ENCODE measurements at places on chromosomes 3 and 15.

- DNase-seq: no peak
These were observed 45.8 kb upstream of the KPNA4 start for GRCh38 chr3:160611141-160611540.

- no peak for DNase-seq
These were observed 46.2 kb upstream of the PRTG start for GRCh38 chr15:55789066-55789660.

GRCh38 chr3:126116526-126116925 is 32.6 kb upstream of the SLC41A3 start:
- no peak for DNase-seq

- no peak for DNase-seq
These were observed 413.0 kb upstream of the RBMS3 start for GRCh38 chr3:28867836-28868235.

DNA sequence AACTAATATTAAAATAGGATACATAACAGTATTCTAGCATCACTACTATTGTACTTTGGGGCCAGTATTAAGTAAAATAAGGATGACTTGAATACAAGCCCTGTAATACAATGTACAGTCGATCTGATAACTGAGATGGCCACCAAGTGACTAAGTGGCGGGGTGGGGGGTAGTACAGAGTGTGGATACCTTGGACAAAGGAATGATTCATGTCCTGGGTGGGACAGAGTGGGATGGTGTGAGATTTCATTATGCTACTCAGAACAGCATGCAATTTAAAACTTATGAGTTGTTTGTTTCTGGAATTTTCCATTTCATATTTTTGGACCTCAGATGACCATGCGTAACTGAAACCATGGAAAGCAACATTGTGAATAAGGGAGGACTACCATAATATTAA is 46.0 kb downstream of the SLC7A14 start:
- no peak for DNase-seq

DNA sequence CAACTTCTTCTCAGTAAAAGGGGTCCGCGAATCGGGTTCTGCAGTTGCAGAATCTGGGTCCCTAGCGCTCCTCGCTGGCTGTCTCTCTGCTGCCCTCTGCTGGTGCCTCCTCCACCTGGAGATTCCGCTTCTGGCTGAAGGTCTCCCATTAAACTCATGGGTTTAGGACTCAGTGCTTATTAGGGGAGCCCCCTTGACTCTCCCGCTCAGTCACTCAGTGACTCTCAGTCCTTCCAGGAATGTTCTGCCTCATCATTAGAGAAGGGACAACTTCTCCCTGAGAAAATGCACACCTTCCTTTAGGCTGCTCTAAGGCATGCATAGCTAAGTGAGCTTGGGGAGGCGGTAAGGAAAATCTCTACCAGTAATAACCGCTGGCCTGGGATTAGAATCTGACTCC is 7.1 kb downstream of the CPN2 start:
- DNase-seq: no peak

GRCh38 chr3:66817951-66818557 is 180.1 kb upstream of the KBTBD8 start:
- DNase-seq: no peak

GRCh38 chr3:195249057-195249770 is 21.7 kb downstream of the XXYLT1 start:
- no peak for DNase-seq

DNA sequence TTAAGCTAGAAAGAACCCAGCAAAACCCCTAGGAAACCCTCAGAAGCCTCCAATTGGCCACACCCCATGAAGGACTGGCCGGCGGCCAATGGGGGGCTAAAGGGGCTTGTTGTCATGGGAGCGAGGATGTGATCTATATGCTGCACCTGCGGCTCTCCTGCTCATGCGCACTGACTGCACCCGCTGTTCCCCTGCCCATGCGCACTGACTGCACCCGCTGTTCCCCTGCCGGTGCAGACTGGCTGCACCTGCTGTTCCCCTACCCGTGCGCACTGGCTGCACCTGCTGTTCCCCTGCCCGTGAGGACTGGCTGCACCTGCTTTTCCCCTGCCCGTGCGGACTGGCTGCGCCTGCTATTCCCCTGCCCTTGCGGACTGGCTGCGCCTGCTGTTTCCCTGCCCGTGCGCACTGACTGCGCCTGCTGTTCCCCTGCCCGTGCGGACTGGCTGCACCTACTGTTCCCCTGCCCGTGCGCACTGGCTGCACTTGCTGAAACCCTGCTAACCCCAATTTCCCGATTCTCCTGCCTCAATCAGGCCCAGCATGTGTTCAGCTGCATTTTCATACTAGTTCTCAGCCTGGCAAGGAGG is 16.8 kb upstream of the MCCC1 start:
- DNase-seq: peak; percentile 70

- no peak for DNase-seq
These were observed 40.5 kb downstream of the POLQ start for GRCh38 chr3:121505256-121505655.

GRCh38 chr3:153848702-153849101 is 272.5 kb upstream of the ARHGEF26 start:
- no peak for DNase-seq

DNA sequence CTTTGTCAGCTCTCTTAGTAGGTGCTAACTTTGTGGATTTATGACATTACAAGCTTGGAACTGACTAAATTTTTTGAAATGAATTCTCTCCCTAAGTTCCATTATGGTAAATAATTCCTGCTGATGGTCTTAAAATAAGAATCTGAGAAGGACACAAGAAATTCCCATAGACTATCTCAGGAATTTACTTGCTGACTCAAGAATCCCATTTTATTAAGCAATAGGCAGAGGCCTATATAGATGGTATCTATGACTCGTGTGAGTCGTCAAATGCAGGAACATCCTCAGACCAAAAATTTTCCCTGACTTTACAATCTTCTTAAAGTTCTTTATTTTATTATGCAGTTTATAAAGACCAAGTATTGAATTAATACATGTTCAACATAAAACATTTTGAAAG is 30.7 kb upstream of the CBLB start:
- no peak for DNase-seq

DNA sequence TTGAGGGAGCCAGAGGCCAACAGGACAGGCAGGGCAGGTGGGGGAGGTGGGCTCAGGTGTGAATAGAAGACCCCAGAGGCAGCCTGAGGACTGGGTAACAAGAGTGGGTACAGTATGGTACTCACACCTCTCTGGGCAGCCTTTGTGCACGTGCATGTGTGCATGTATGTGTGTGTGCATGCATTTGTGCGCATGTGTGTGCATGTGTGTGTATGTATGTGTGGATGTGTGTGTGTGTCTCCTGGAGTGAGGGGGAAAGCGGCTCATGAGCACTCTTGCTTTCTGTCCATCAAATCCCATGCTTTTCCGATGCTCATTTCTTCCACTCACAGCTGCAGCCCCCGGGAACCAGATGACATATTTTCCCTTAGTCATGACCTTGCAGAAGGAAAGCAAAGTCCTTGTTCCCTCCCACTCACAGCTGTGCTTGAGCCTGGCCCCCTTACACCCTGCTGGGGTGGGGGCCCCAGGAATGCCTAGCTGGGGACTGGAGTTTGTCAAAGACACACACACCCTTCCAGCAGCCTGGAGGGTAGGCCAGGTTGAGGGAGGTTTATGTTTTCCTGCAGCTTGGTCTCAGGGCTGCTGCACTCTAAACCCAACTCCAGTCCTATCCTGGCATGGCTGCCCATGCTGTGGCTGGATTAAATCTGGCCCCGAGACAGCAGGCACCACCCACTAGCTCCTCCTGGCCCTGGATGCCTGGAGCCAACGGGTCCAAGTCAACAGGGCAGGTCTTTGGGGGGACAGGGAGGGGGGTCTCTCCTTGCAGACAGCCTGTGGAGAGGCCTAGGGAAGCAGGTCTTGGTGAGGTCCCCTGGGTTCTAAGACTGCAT is 22.5 kb downstream of the CCDC33 start:
- no peak for DNase-seq

DNA sequence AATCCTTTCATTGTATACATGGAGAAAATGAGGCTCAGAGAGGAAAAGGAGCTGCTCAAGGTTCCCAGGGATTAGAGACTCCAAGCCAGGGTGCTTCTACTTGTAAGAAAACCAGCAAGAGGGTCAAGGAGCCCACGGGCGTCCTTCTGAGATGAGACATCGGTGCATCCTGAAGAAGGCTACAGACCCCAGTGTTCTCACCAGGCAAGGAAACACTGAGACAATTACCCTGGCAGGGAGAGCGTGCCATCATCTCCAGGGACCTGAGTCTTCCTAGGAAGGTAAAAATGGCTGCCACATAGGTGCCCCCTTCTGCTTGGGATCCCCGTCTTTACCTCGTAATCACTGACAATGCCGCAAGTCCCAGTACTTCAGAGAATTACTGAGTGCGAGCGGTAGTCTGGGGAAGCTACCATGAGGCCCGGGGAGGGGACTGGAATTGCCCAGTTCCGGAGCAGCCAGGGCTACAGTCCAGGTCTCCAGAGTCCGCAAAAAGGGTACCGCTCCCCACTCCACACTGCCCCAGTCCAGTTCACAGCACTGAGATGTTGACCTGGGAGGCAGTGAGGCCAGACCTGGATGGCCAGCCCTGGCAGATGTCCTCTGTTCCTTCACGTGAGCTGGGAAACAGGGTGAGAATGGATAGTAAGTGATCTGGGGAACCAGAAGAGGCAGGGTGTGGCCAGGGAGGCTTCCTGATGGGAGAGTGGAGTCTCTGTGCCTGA is 164.7 kb upstream of the SMAD3 start:
- no peak for DNase-seq

DNA sequence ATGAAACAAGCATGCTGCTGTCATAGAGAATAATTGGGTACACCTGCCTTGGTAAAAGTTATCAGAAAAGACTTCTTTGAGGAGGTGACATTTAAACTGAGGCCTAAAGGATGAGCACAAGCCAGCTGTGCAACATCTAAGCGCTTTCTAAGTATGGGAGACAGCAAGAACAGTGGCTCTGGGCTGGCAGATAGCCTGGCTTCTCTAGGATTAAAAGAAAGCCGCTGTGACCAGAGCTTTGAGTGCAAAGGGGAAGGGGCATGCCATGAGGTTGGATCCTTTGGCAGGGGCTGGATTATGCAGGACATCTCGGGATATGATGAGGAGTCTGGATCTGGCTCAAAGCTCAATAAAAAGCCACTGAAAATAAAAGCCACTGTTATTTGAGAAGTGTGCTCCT is 99.2 kb downstream of the FBN1 start:
- DNase-seq: no peak

GRCh38 chr3:34956511-34956910 is 682.8 kb upstream of the ARPP21 start:
- no peak for DNase-seq

DNA sequence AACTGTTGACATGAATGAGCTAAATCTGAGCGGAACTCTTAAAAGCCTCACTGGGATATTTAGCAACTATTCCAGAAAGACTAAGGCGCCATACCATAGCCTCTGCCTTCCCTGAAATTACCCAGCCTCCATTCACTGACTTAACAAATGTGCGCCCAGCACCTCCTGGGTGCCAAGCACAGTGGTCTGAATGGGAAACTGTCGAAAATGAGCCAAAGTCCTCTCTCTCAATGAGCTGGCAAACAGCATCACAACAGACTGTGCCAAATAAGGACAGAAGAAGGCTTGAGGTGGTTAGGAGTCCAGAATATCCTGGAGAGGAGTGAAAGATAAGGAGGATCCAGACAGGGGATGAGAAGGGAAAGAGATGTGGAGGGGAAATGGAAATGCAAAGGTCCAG is 332.4 kb downstream of the MAGI1 start:
- DNase-seq: no peak

DNA sequence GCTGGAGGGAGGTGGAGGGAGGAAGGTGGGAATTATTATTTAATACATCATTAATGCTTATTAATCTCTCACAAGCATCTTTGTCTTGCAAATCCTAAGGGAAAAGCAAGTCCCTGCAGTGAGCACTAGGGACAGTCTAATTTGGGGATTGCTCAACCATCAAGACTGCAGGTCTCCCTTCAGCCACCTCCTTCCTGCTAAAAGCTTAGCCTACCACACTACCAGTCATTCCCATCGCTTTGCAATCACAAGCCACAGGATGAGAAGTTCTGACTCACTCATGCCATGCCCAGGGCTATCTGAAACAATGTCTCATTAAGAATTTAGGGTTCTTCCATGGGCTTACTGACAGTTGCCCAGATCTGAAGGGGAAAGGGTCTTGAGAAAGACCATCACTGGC is 51.0 kb upstream of the EIF1B start:
- no peak for DNase-seq

GRCh38 chr3:112671930-112672715 is 31.2 kb upstream of the CCDC80 start:
- no peak for DNase-seq

DNA sequence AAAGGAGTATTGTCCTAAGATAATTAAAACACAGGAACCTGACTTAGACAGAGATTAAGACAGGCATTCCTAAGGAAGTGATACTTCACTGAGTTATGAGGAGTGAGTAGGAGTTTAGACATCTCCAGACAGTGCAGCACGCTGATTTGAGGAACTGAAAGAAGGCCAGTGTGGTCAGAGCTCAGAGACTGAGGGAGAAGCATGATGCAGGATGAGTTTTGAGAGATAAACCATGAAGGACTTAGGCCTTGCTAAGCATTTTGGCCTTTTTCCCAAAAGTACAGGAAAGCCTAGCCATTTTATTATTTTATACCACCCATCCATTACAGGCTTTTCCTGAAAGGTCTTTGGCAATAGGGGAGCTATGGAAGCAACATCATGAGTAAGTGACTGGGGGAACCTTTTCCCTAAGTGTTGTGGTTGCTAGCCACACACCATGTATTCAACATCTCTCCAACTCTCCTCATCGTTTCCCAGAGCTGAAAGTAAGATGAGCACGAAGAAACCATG is 375.6 kb upstream of the TPRG1 start:
- no peak for DNase-seq

GRCh38 chr3:47824541-47825473 is 21.9 kb downstream of the DHX30 start:
- DNase-seq: peak; percentile 83

- DNase-seq: peak; percentile 42
These were observed 1.8 kb upstream of the ZSCAN2 start for GRCh38 chr15:84598993-84599392.

DNA sequence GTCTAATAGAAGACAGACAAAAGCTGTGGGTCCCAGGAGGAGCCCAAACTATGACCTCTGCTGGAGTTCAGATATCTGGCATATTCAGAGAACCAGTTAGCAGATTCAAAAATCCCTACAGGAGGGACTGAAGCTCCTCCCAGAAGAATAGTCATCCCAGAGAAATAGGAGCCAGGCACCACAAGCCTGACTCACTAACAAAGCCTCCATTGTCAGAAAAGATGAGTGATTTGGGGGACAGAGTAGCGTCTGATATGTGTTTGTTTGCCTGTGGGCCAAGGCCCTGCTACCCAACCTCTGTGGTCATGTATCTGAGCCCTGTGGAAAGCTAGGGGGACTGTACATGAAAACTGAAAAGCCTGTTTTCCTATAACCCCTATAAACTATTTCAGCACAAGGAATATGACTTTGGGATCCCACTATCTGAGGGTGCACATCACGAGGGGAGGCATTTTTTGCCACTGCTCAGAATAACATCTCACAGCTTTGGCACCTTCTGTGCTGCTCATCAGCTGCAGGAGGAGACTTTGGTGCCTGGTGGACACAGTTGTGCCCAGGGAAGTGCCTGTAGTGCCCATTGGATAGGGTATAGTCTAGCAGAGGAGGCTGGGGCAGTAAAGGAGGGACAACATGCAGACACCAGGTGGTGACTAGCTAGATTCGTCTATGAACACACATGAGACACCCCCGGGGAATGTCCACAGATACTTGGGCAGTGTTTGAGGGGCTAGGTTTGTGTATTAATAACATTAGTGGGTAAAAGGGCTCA is 9.7 kb upstream of the LARP6 start:
- no peak for DNase-seq

All from left kidney (tissue), 8 donors.